Stimulated activated CD4-positive, alpha-beta T cell treated with anti-CD3 and anti-CD28 coated beads, Interleukin-4, amount 100 ng/mL, for 4 hours (primary cell): ENCODE measurements at places on chromosomes 3 and 15.

GRCh38 chr3:100402256-100402655 lies 917 bp downstream of the LNP1 start:
- no peak for DNase-seq

DNA sequence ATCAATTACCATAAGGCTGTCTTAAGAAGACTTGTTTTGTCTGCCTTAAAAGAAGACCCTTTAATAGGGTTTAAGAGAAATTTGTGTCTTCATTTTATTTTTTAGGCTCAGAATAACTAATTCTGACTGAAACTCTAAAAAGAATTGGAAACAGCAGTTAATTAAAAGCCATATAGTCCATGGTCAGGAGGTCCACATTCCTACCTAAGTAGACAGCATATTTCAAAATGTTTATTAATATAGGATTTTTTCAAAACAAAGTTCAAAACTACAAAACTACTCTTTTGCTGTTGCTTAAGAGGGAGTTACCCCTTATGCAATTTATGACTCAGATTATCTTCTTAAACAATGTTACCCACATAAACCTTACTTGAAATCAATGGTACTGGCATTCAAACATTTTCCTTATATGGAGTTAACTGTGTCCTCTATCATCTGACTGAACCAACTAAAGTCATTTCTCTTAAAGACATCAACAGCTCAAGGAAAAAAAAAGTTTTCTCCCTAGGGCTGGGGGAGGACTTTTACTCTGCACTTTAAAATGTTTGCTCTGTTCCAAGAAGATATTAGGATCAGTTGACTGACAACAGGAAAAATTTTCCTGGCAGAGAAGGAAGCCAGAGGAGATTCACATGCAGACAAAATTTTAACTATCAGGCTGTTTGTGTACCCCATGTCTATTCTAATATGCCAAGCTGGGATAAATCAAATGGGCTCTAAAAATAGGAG lies 56.8 kb upstream of the NANOGP8 start:
- DNase-seq: no peak

- DNase-seq: no peak
Measured at GRCh38 chr3:128945041-128945877, 48.6 kb downstream of the CFAP92 start.

- no peak for DNase-seq
Measured at GRCh38 chr3:152671446-152672319, 163.2 kb upstream of the P2RY1 start.

- DNase-seq: no peak
Measured at GRCh38 chr3:78823859-78824258, 943.9 kb downstream of the ROBO1 start.

DNA sequence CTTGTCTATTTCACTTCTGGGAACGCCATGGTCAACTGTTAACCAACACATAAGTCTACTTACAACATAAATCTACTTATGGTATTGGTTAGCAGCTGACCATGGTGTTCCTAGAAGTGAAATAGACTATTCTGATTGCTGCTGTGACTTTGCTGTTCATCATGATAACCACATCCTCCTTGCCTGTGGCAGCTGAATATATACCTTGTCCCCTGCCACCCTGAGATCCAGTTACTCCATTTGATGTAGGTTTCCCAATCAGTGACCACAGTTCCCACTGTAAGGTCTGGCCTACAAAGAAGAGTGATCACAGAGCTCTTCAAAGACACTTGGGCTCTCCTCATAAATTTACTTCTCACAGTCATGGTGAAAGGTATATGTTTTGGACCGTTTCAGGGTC lies 66.8 kb upstream of the ALDH1A3 start:
- no peak for DNase-seq

DNA sequence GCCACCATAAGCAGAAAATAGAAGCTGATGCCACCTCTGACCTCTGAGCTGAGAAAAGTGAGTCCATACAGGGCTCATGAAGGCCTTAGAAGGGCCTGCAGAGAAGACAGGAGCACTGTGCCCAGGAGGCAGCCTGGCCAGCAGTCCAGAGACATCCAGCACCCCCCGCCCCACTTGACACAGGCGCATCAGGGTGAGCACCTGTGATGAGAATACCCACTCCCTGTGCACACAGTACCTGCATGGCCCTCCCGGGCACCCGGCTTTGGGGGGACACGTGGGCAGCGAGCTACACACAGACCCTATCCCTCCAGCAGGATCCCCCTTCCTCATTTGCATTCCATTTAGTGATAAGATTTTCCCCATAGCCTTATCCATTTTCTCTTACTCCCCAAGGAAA lies 63.6 kb upstream of the NSMCE3 start:
- DNase-seq: no peak

DNA sequence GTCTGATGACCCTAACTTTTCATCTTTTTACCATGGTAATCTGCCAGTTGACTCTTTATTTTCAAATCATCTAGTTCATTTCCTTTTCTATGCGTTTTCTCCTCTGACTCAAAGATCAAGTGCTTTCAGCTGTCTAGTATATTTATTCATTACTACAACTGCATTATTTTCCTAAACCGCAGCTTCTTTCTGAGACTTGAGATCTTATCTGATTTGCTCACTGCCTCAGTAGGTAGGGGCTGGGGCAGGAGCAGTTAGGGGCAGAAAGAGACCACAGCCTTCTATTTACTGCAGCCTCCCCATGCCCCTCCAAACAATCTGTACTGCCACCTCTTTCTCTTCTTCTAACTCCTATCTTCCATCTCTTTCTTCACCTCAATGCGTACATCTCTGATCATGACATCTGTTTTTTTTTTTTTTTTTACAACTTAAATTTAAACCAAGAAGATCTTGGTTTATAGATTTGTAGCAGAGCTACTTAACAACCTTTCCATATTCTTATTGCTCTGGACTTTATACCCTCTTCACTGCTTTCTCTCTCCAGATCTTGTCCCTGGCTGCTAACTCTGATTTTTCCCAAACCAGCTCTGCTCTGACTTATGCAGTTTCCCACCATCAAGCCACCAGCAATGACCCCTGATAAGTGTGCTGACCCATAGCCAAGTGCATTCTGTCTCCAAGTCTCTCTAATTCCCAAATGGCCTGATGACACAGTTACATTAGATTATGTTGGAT lies 52.2 kb downstream of the MOBP start:
- no peak for DNase-seq

GRCh38 chr3:151875759-151876158 lies 2.3 kb downstream of the SUCNR1 start:
- DNase-seq: no peak
